NCI-H1436 treated with DMSO at 0.1 percent for 48 hours (cell line): ENCODE measurements at places on chromosomes 5 and 9.

DNA sequence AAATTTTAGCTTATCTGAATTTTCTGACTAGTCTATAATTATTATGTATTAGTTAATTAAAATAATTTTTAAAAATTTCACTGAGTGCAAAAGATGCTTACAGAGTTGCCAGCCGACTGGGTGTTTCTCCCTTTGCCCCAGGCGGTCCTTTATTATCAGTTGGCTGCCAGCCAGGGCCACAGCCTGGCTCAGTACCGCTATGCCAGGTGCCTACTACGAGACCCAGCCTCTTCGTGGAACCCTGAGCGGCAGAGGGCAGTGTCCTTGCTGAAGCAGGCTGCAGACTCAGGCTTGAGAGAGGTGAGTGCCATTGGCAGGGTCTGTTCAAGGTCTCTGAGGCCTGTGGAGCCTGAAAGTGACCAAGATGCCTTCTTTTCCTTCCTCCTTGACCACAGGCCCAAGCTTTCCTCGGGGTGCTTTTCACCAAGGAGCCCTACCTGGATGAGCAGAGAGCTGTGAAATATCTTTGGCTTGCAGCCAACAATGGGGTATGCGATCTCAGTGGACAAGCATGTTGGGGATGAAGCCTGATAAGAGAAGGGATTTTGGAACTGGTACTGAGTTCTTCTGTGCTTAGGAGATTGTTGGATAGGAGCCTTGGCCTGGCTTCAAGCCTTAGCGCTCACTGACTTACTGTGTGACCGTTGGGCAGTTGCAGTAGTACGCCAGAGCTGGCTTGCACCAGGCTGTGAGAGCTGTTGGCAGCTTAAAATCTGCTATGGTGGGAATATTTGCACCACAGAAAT is 10.6 kb downstream of the DELE1 start:
- peak; percentile 16 for DNase-seq

- no peak for DNase-seq
Measured at GRCh38 chr5:137506296-137506695, 7.2 kb upstream of the SPOCK1 start.

GRCh38 chr5:10680876-10681481 is 80.1 kb downstream of the DAP start:
- DNase-seq = no peak

GRCh38 chr9:109619310-109619709 is 121.2 kb upstream of the PTPN3 start:
- DNase-seq = no peak

GRCh38 chr9:6766606-6767005 is 8.8 kb downstream of the KDM4C start:
- no peak for DNase-seq

DNA sequence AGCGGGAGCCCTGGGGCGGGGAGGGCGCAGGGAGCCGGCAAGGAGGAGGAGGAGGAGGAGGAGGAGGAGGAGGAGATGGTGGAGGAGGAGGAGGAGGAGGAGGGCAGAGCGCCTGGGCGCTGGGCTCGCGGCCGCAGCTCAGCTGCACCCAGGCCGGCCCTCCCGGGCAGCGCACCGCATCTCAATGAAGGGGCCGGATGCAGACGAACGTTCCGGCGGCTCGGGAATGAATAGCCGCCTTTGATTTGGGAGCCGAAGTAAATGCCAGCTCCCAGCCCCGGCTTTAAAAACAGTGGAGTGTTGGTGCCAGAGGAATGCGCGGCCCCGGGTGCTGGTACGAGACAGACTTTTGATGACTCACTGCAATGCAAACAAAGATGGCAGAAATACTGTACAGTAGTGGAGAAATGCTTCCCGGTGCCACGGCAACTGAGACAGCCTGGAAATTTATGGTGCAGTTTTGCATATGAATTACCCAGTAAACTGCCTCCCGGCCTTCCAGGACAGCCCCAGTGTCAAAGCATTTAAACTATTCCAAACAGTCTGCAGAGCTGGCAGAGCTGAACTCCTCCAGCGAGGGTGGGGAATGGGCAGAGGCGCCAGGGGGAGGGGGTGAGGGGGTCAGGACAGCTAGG is 43.1 kb downstream of the NACC2 start:
- DNase-seq = peak; percentile 24

DNA sequence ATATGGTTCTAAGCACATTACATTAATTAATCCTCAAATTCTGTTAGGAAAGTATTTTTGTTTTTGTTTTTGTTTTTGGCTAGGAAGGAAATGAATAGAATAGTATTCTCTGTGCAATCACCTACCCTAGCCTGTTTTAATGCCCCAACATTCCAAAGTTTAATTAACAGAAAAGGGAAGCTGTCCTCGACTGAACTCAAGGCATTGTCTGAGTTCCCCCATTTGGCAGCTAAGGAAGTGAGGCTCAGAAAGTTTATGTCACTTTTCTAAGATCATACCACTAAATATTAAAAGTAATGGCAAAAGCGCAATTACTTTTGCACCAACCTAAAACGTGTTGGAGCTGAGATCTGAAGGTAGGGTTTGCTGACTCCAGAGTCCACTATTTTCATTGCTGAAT is 59.8 kb downstream of the FGF1 start:
- DNase-seq = no peak

DNA sequence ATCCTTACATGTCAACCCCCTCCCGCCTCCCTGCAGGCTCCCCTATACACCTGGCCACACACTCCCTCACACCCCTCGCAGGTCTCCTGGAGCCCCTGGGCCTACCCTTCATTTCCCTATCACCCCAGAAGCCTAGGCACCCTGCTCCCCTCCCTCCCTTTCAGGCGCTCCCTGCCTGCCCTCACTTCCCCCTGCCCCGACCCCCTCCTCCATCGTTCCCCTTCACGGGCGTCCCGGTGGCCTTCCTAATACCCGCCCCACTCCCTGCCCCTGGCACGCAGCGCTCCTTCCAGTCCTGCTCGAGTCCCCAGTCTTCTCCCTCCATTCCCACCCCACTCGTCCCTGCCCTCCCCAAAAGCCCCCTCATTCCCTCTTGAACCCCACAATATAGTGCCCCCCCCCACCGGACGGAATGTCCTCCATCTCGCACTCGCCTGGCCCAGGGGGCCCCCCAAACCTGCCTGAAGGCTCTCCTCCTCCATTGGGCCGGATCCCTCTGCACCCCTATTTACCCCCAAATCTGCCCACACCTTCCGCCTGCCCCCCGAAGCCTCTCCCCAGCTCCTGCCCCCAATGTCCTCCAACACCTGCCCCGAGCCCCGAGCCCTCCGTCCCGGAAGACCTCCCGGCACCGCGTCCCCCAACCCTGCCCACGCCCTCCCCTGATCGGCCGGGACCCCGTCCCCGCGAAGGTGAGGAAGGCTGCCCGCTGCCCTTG is 746 bp downstream of the STRBP start:
- no peak for DNase-seq

GRCh38 chr5:51404255-51404654 is 21.0 kb downstream of the ISL1 start:
- DNase-seq = no peak

- no peak for DNase-seq
Measured at GRCh38 chr5:161399996-161400562, 146.4 kb downstream of the GABRB2 start.

DNA sequence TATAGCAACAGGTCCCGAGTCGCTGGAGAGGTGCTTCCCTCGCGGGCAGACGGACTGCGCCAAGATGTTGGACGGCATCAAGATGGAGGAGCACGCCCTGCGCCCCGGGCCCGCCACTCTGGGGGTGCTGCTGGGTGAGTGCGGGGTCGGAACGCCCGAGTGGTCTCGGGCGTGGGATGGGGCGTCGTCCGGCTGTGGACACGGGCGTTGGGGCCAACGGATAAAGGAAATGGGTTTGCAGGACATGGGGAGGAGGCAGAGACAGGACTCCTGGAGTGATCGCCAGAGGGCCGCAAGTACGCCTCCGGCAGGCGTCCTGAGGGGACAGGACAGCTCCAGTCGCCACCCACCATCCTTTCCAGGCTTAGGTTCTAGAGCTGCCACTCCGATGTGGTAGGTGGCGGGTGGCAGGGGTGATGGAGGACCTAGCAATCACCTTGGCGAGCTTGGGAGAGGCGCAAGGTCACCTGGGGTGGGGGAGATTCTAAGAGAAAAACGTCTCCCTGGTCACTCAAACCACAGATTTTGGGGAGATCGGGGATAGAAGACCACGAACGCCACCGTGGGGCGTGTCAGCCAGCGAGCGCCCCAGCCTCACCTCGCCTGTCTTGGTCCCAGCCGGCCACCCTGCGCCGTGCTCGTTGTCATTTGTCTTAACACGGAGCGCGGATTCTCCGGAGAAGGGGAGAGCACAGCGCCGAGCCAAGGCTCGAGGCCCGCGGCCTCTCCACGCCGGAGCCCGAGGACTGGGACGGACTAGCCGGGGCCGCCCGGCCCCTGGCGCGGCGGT is 922 bp downstream of the LMX1B start:
- DNase-seq = no peak

GRCh38 chr5:27855491-27855890 is 817.1 kb upstream of the CDH9 start:
- DNase-seq = no peak

DNA sequence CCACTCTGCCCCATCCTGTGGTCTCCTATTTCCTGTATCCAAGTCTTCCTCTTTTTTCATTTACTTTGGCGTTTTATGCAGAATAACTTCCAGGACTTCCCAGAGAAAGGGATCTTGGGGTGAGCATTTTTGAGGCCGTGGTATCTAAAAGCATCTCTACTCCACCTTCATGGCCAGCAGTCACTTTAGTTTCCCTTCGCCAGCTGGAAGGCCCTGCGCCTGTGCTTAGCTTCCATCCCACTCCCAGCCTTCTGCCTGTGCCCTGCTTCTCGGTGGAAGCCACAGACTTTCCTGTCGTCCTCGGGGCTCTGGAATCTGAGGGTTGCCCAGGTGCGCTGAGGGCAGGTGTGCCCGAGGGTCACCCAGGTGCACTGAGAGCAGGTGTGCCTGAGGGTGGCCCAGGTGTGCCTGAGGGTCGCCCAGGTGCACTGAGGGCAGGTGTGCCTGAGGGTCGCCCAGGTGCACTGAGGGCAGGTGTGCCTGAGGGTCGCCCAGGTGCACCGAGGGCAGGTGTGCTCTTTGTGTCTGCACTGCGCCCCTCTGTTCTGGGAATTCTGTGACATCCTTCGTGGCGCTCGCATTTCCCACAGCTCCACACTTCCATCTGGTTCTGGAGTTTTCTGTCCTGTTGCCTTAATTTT is 32.4 kb upstream of the LRRC14B start:
- DNase-seq = no peak

DNA sequence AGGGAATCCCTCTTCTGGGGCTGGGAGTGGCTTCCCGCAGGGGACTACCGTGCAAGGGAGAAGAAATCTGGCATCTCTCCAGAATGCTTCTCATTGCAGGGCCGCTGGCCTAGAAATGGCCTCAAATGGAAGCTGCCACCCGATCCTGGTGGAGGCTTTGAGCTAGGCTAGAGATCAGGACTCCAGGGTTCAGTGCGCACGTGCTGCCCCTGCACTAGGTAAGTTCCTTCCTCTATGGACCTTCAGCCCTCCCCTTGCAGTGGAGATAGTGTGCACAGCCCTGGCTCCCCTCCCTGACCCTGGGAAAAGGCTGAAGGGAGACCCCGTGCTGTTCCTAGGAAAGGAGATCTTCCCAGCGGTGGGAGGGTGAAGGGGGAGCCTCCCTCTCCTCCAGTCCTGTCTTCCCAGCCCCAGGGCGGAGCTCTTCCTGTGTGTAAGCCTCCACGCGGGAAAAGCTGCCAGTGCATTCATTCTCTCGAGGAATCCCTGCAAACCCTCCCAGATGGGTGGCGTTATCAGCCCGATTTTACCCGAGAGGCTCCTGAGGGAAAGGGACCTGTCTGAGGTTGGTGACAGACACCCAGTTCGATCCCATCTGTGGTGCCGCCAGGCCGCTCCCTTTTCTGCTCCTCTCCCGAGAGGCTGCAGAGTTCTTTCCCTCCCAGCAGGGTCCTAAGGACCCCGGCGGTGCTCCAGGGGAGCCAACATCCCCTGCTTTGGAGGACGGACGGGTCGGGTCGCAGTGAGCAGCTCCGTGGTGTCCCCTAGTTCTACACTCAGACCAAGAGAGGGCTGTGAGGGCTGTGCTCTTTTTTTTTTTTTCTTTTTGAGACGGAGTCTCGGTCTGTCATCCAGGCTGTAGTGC is 1.4 kb upstream of the CERCAM start:
- DNase-seq = no peak

GRCh38 chr5:40141896-40142295 is 537.8 kb upstream of the PTGER4 start:
- DNase-seq = no peak

GRCh38 chr9:96209407-96210271 is 92.3 kb downstream of the HSD17B3 start:
- no peak for DNase-seq

DNA sequence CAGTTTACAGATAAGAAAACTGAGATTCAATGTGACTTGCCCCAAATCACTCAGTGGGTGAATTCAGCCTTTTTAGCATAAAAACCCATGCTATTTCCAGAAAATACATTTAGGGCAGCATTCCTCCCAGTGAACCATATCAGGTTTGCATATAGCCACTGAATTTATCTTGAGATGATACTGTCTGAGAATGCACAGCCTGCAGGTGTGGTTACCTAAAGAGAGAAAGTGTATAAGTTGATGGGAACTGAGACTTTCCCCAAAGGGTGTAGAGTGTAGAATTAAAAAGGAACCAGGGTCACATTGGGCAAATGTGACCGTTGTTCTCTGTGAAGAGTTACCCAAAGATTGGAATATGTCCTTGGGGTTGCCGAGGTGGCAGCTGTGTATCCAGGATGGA is 100.0 kb upstream of the PIK3R1 start:
- no peak for DNase-seq

- no peak for DNase-seq
Measured at GRCh38 chr9:4317681-4318080, 17.8 kb upstream of the GLIS3 start.

DNA sequence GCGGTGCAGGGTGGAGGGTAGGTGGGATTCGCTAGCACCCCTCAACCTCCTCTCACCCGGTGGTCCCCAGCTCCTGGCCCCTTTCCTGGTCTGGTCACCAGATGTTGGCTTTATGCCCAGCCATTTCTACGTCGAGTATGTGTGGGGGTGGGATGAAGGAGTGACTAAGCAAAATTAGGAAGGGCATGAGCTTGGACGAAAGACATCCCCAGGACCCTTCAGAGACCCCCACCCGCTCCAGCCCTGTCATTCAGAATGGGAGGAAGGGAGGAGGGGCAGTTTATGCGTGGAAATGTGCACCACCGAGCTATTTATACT is 742 bp downstream of the BHMT2 start:
- no peak for DNase-seq

GRCh38 chr5:3943859-3944258 is 348.2 kb downstream of the IRX1 start:
- DNase-seq = no peak

- DNase-seq = no peak
Measured at GRCh38 chr5:157518963-157519362, 56.6 kb downstream of the ADAM19 start.

- DNase-seq = no peak
Measured at GRCh38 chr5:5318426-5319190, 103.9 kb upstream of the ICE1 start.

GRCh38 chr9:71364186-71364955 is 242.9 kb upstream of the TRPM3 start:
- no peak for DNase-seq

GRCh38 chr9:136665704-136666371 is 3.1 kb downstream of the EGFL7 start:
- no peak for DNase-seq
